ENCODE measurements at places on chromosomes 3 and 15.

GRCh38 chr15:48437178-48437577, 105.9 kb downstream of the DUT start:
- DNase-seq, result no peak

GRCh38 chr3:64351713-64352638, 126.7 kb upstream of the PRICKLE2 start:
- DNase-seq, result no peak

DNA sequence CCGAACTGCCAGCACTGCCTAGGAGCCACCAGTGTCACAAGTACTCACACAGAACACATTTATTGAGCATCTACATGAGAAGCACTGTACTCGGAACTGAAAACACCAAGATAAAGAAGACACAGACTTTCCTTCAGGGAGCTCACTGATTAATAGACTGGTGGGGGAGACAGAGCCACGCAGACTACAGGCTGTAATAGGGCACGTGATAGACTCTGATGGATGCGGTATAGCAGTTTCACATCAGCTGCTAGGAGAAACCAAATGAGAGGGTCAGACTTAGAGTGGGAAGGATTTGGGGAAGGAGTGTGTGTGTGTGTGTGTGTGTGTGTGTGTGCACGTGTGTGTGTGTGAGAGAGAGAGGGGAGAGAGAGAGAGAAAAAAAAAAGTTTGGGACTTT, 12.1 kb downstream of the EPHB1 start:
- DNase-seq, result no peak

GRCh38 chr15:99522288-99522687, 43.5 kb upstream of the MEF2A start:
- DNase-seq, result no peak

- DNase-seq, result no peak
Measured at GRCh38 chr3:47333907-47334306, 46.9 kb upstream of the PTPN23 start.

DNA sequence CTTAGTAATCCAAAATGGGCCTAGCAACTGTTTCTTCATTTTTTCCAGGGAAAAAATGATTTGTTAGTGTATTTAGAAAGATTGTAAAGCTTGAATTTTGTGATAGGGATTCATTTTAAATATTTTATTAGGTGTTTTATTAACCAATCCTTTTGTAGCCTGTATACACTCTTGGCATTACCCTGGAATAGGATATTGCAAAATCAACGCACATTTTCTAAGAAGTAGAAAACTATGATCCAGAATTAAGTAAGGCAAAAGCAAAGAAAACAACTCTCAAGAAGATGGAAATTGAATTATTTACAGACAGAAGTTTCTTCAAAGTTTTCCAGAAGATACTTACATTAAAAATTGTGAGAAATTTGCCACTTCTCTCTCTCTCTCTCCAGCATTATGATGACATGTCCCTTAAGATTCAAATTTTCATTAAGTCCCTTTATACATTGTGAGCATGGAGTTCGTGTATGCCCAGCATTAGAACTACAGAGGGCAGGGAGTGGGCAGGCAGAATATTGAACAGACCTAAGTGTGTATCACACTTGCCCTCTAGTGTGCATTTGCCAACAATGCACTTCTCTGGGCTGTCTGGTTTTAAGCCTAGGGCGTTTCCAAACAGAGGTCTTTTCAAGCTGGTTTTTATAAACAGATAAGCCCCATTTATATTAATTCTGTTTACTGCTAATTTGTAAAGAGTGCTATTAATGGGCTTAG, 28.5 kb upstream of the CMSS1 start:
- DNase-seq, result no peak

- DNase-seq, result peak; percentile 89
Measured at GRCh38 chr3:71582036-71582611, 1.4 kb downstream of the FOXP1 start.

DNA sequence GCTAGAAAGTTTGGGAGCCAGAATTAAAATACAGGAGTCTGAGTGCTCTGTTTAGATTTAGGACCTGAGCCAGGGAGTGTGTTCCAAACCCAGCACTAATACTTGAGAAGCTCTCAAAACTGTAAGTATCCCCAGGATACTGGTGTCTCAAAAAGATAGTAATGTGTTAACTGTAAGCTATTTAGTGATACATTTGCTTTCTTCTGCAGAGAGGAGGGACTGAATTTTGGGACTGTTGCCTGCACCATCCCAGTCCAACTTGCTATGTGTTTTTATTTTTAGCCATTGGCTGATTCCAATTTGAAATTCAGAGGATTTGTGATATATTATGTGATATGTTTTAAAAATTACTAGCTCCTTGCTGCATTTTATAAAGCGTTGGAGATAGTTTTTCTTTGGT, 31.5 kb downstream of the UBE2E1 start:
- DNase-seq, result no peak

- no peak for DNase-seq
Measured at GRCh38 chr15:46460431-46461094, 825.7 kb downstream of the SQOR start.

- no peak for DNase-seq
Measured at GRCh38 chr3:66854601-66855151, 143.4 kb upstream of the KBTBD8 start.

DNA sequence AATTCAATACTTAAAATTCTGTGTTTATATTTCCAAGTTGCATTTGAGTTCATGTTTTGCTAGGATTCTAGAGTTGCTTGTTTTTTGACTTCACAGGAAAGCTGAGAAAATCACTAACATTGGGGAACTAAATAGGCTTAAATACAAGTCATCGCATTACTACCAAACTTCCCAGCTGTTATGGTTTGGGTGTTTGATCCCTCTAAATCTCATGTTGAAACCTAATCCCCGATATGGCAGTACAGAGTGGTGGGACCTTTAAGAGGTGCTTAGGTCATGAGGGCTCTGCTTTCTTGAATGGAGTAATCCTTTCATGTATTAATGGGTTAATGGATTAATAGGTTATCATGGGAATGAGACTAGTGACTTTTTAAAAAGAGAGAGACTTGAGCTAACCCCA, 77.2 kb upstream of the ARPP21 start:
- no peak for DNase-seq

DNA sequence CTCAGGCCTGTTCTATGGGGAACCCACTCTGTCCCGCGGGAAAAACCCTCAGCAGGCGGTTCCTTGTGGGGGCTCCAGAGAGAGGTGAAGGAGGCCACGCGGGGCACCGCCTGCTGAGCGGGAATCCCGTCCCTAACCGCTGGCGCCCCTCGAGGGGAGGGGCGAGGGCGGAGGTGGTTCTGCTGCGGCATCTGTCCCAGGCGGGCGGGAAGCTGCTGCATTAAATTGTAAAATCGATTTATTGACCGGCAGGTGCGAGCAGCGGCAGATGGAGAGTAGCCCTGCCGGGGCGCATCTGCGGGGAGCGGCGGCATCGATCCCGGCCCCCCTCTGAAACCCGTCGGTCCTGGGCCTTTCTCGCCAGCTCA, 3.7 kb upstream of the DLL4 start:
- DNase-seq, result no peak

- no peak for DNase-seq
Measured at GRCh38 chr3:8945890-8946600, 17.2 kb downstream of the RAD18 start.

- no peak for DNase-seq
Measured at GRCh38 chr15:85389772-85390171, 9.4 kb downstream of the AKAP13 start.

DNA sequence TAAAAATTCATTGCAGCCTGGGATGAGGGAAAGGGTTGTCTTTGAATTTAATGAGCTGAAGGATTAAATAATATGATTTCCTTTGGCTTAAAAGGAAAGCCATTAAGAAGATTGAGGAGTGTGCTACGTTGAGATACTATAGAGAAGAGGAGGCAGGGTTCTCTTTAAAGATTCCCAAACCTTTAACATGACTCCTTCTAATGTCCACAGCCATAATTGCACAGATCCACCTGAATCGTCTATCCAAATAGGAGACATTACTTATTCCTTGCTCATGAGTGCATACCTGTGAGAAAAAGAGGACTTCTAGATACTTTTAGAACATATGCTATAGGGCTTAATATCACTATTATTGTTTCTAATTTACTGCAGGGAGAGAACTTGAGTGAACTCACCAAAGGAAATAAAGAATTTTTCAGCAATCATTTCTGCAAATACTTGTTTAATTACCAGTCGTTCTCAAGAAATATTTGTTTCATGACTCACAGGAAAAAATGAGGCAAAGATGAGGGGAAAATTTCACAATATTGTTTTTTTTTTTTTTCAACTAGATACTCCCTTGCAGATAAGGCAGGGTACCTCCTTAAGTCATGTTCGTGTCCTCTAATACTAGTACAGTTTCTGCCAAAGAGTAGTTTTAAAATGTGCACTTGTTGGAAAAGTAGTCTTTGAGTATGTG, 8.9 kb upstream of the SUCNR1 start:
- no peak for DNase-seq

DNA sequence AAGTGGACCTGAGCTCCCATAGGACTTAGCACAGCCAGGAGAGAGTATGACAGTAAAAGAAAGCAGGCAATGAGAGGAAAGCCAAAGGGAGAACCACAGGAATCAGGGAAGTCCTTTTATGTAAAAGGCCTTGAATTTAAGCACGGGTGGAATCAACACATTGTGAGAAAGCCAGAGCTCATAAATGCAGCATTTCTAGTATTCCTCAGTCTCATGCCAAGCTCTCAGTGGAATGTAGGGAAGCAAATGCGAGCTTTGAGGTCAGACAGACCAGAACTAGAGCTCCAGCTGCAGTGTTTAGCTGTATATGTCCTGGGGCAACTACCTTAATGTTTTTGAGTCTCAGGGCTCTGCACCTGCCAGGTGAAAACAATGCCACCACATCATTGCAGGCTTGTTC, 132.1 kb upstream of the TRIM42 start:
- no peak for DNase-seq

GRCh38 chr3:172705170-172705569, 5.7 kb downstream of the NCEH1 start:
- DNase-seq, result no peak

- no peak for DNase-seq
Measured at GRCh38 chr15:66714543-66714981, 12.5 kb downstream of the SMAD6 start.

DNA sequence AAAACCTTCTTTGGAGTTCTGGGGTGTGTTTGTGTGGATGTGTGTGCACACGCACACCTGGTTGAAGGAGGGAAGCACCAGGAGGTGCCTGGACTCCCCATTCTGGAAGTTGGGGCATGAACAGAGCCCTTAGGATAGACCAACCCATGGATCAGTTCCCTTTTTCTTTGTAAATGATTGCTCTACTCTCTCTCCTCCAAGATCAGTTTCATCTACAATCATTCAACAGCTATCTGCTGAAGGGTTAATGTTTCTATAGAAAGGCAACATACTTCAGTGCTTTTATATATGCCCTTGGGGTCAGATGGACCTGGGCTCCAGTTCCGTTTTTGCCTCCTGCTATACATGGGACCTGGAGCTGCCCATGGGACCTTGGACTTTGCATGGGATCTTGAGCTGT, 352.1 kb upstream of the CFAP20DC start:
- DNase-seq, result no peak

GRCh38 chr3:8500319-8500988, 1.2 kb upstream of the LMCD1 start:
- DNase-seq, result no peak

DNA sequence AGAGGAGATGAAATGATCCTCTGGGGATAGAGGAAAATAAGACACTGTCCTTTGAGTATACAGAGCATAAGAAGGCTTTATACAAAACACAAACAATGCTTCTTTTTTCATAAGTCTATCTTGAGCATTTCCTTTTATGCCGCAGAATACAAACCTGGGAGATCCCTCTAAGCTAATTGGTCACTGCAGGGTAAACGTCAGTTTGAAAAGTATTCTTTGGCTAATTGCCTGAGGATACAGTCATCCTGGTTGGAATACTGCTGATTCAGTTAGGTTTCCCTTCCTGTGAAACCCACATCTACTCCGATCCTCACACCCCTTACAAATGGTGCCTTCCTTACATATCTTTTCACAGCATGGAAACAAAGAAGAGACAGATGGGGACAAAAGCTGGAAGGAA, 10.6 kb downstream of the WNT5A start:
- DNase-seq, result no peak

GRCh38 chr15:90885432-90886290, 1.4 kb downstream of the FES start:
- DNase-seq, result peak; percentile 80

DNA sequence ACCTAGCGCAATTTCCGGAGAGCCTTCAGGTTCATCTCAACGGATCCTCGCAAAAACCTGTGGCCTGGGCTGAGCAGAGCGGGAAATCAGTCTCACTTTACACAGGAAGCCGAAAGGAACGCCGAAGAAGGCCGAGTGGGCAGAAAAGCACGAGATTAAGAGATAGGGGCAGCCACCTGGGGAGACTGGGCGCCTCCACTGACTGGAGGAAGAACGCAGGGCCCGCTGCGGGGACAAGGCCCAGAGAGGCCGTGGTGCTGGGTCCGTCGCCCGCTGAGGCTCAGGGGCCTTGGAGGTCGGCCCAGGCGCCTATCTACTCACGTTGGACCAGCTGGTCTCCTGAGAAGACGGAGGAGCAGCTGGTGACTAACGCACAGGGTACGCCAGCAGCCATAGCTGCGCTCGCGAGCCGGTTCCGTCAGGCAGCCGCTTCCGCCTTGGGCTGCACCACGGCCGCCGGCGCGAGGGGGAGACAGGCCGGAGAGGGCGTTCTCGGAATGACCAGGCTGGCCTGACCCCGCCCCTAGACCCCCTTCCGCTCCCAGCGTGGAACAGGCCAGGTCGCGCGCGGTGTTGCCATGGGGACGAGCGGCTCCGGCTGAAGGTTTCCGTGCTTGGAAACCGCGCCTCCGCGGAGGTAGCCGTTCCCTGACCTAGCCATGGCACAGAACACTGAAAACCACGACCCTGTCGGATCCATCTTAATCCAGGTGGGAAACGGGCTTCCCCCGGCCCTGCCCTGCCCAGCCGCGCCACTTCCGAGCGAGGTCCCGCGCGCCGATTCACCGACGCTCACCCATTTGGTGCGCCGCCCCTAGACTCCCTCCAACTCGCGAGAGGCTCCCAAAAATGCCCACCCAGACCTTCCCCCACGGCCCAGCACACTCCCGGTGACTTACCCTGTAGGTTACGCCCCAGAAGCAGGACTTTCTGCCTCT, at the start of the genes AAGAB and IQCH:
AAGAB (minus strand) TSS at position 424 of the 938 bp plus-strand sequence; CDS start at position 394, 30 bp downstream.
IQCH (plus strand) TSS at position 549 of the 938 bp plus-strand sequence; CDS start at position 660, 111 bp downstream.
- DNase-seq, result peak; percentile 97

GRCh38 chr15:99763827-99764226, 30.6 kb upstream of the LYSMD4 start:
- no peak for DNase-seq

DNA sequence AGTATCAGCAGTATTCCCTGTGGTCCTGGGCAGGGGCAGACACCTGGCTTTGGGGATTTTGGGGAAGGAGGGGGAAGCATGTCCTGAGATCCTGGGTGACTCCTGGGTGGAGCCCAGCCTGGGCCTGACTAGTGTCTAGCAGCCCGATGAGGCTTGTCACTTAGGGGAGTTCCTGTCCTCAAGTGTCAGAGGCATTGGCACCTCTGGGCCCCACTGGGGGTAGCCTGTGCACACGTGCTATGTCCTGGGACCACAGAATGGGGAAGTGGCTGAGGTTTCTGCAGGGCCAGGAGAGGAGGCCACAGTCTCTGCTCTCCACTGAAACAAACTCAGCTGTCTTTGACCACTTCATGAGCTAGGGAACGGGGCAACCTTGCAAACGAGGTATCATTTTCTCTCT, 31.5 kb upstream of the ADCY5 start:
- no peak for DNase-seq
